Right cardiac atrium (tissue), 5 donors: ENCODE measurements at places on chromosomes 7 and 10.

- no peak for DNase-seq
Observed at GRCh38 chr7:10245406-10245805, 728.3 kb upstream of the PHF14 start.

DNA sequence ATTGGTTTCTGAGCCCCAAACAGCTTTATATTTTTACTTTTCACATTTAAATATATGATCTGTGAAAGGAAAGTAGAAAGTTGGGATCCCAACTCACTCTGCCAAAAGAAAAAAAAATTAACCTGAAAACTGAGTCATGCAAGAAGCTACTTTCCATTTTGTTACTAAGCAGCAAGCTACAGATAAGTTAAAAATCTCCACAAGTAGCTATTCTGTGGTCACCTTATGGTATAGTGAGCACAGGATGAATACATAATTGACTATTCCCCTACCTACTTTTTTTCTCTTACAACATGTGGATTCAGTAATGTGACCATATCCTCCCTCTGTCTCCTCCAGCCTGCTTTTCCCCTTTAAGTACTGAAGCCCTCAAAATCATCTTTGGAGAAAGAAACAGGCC, 30.3 kb upstream of the CREB3L2 start:
- no peak for DNase-seq

- DNase-seq, result no peak
Observed at GRCh38 chr10:58773944-58774343, 261.3 kb downstream of the BICC1 start.

- DNase-seq, result no peak
Observed at GRCh38 chr7:114628362-114628761, 213.7 kb downstream of the FOXP2 start.

- DNase-seq, result no peak
Observed at GRCh38 chr7:40092182-40092581, 42.2 kb downstream of the MPLKIP start.

DNA sequence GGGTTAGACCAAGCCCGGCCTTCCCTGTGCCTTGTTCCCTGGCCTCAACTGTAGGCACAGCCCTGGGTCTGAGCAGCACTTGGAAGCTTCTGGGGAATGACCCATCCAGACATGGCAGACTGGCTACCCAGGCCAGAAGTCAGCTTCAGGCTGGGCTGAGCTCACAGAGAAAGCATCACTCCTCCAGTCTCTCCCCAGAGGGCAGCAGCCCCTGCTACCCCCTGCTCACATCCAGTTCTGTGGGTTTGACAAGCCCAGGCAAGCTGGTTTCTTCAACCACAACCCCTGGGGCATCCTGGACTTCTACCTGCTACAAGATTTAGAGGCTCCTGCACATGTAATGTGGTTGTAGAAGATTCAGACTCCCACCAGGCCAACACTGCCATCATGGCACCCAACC, 9.0 kb downstream of the C10orf71 start:
- DNase-seq, result no peak

- DNase-seq, result no peak
Observed at GRCh38 chr7:103712991-103713778, 267.2 kb upstream of the SLC26A5 start.
